Activated CD8-positive, alpha-beta memory T cell treated with anti-CD3 and anti-CD28 coated beads for 1 hour (primary cell): ENCODE measurements at places on chromosomes 2 and 18.
A peak's percentile ranks its signal among the peaks of the same experiment; 100 is the strongest.

DNA sequence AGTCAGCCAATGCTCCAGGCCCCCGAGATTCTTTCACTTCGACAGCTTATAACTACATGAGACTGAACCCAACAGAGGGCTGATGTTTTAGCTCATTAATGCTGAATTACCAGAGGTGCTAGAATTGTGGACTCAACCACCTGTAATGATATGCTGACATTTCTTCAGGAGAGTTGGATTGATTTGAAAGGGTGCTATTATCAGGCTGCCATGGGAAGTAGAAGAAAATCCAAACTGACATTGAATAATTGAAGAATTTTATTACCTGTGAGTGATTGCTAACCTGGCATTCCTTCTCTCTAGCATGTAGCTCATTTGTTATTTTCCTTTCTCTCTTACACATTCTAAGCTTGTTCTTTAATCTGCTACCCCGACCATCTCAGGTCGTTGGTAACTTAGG is 488.8 kb downstream of the PID1 start:
- no peak for DNase-seq

GRCh38 chr2:109727929-109728447 is 66.1 kb upstream of the RGPD5 start:
- DNase-seq: no peak

DNA sequence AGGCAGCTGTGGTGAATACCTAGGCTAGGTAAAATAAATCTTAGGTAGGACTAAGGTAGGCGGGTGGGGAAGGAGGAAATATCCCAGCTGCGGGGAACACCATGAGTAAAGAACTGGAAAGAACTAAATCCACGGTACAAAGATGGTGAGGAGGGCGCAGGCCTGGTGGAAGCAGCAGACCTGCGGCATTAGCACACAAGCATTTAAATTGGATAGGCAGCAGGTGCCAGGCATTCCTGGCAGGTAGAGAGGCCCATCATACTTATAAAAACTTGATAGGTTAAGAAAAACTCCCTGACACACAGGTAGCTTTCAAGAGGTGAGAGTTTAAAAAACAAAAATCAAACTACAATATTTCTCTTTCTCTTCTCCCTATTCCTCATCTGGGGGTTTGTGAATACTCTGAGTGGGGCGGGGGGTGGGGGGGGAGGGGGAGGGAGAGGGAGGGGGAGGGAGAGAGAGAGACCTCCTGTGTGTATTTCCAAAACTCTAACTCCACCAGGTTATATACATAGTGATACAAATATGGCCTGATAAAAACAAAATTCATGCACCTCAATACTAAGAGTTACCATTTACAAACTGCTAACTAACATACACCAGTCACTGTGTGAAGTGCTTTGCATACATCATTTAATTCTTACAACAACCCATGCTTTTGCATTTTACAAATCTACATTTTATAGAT is 13.5 kb downstream of the AAK1 start:
- no peak for DNase-seq

DNA sequence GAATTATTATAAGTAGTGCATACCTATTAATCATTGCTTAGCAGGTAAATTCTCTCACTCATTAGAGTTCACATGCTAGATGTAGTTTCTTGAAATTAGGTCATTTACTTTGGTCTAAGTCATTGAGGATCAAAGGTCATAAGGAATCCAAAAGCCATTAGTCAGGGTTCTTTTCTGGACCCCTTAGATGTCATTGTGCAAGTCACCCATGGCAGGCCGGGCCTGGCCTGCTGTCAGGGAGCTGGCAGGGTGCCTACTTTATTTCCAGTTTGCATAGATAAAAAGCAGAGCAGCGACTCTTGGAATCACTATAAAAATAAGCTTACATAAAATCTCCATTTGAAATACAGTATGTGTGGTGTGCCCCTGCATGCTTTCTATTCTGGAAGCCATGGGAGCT is 91.3 kb downstream of the MEIS1 start:
- no peak for DNase-seq

GRCh38 chr2:231965102-231965501 is 3.6 kb downstream of the DIS3L2 start:
- no peak for DNase-seq

DNA sequence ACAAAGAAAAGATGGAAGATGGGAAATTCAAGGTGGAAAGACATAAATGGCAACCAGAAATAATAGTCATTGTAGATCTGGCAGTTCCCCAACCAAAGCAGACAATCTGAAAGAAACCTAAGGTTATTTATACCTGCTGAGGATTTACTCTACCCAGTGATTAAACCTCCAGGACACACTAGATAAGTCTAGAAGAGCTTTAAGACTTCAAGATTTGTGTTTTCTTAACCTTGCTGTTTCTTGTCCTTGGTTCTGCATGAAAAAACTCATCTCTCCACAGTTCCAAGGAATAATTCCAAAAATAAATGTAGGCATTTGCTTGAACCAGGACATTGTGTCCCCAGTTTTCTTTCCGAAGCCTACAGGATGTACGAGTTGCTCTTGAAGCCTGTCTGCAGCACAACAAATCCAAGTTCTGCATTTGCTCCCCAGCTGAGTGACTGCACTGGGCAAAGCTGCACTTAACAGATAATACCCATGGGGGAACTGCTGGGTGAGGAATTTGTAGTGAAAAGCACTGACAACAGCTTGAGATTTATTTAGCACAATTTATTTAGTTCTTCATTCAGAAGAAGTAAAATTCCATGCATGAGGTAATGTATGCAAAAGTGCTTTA is 19.8 kb downstream of the DTNA start:
- no peak for DNase-seq

- no peak for DNase-seq
Observed at GRCh38 chr2:239157771-239158170, 243.0 kb downstream of the HDAC4 start.

- no peak for DNase-seq
Observed at GRCh38 chr2:237486819-237487448, at the start of gene MLPH. Gene MLPH, plus strand, starts transcription at chr2:237487251. Its CDS starts 6,176 bp downstream, at chr2:237493427.

GRCh38 chr2:223282221-223282620 is 230.2 kb downstream of the KCNE4 start:
- no peak for DNase-seq

GRCh38 chr2:72896446-72896845 is 9.2 kb downstream of the SPR start:
- DNase-seq: no peak

DNA sequence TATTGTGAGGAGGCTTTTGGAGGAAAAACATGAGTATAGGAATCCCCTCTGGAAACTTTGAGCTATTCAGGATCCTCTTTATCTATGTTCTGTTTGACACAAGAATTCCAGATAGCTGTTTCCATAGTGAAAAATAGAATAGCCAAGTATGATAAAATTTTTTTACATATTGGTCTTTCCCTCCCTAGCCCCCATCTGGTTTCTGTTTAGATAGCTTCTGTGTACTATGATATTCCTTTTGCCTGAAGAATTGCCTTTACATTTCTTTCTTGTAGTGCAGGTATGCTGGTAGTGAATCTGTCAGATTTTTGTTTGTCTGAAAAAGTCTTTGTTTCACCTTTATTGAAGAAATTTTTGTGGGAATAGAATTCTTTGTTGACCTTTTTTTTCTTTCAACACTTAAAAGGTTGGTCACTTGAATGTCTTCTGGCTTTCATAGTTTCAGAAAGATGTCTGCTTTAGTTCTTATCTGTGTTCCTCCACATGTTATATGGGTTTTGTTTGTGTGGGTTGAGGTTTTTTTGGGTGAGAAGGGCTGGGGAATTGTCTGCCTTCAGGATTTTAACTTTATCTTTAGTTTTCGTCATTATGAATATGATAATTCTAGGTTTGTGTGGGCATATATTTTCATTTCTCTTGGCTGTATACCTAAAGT is 29.9 kb upstream of the FBLN7 start:
- DNase-seq: no peak

GRCh38 chr2:203782262-203782976 is 76.0 kb downstream of the CD28 start:
- peak; percentile 24 for DNase-seq

DNA sequence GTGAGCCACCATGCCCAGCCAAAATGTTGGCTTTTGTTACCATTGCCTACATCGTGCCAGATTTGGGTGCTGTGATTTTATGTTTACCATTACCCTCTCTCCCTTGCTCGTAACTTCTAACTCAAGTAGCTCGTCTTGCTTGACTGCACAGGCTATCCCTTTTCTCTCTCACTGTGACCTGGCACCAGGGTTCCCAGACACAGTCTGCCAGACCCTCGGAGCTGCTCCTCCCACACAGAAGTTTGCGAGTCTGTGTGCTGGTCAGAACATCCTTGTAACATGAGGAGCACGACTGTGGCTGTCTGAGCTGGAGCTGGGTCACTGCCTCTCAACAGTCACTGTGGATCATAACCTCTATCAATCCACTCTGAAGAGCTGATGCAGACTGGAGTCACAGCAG is 152.5 kb upstream of the ACKR3 start:
- no peak for DNase-seq

DNA sequence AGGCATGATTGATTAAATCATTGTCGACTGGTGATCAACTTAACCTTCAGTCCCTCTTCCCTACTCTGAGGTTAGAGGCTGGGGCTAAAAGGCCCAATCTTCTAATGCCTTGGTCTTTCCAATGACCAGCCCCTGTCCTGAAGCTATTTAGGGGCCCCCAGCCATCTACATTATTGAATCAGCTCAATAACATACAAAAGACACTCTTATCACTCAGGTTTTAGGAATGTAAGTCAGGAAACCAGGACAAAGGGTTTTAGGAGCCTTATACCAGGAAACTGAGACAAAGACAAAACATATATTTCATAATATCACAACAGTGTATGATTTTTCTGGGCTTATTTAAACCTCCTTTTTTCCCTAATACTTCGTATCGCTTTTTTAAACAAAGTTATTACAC is 198.6 kb downstream of the RNF152 start:
- DNase-seq: no peak

DNA sequence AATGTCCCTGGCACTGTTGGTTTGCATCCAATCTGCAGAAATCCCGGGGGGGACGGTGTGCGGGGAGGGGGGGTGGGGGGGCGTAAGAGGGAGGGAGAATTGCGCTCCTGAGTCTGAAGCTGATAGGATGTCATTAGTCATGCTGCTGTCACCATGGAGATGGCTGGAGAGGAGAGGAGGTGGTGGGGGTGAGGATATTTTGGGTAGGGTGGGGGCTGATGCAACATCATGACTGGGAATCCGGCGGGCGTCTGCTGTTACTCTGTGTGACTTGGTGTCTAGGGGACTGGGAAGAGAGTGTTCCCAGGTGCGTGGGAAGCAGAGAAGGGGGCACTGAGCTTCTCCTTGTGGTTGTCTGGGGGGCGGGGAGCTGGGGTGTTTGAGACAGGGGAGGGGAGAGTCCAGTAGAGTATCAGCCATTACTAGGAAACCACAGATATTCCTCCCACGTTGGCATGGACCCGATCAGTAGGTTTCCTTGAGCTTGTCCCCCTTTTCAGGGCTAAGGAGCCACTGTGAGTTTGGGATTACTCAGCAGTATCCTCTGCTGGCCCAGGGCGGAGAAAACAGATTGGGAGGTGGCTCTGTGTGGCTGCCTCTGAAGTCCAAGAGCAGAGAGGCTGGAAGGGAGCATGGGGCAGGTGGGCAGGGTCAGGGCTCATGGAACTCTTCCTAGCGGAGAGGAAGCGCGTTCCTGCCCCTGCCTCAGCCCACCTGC is 18.9 kb downstream of the TET3 start:
- no peak for DNase-seq

GRCh38 chr2:231674587-231675338 is 33.6 kb upstream of the PTMA start:
- DNase-seq: no peak

DNA sequence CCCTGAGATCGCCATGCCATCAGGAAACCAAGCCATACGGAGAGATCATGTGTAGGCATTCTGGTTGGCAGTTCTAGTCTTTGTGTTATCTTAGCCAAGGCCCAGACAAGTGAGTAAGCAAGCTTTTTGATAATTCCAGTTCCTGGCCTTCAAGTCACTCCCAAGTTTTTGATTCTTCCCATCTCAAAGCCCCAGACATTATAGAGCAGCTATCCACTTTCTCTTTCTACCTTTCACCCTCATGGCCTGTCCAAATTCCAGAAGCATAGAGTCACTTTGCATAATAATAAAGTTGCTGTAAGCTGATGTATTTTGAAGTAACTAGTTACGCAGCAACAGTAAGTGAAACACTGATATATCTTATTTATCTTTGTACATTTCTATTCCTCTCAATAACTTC is 26.8 kb upstream of the IL1RL1 start:
- no peak for DNase-seq

- no peak for DNase-seq
Observed at GRCh38 chr2:239621611-239622010, 220.8 kb upstream of the HDAC4 start.

- no peak for DNase-seq
Observed at GRCh38 chr2:32553829-32554432, 73.9 kb upstream of the TTC27 start.

DNA sequence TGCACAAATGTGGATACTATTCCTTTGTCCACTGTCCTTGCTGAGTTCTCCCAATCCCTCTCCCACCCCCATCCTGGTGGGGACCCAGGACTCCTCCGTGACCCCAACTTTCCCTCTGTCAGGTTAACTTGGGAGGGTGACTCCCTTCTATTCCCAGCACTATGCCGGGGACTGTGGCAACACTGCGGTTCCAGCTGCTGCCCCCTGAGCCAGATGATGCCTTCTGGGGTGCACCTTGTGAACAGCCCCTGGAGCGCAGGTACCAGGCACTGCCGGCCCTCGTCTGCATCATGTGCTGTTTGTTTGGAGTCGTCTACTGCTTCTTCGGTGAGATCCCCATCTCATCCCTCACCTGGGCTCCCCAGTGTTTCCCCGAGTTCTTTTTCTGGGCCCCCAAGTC is 739 bp downstream of the TMEM198 start:
- DNase-seq: no peak

- no peak for DNase-seq
Observed at GRCh38 chr2:45890819-45891218, 239.3 kb downstream of the PRKCE start.

GRCh38 chr2:45012733-45013132 is 3.5 kb upstream of the SIX2 start:
- no peak for DNase-seq

DNA sequence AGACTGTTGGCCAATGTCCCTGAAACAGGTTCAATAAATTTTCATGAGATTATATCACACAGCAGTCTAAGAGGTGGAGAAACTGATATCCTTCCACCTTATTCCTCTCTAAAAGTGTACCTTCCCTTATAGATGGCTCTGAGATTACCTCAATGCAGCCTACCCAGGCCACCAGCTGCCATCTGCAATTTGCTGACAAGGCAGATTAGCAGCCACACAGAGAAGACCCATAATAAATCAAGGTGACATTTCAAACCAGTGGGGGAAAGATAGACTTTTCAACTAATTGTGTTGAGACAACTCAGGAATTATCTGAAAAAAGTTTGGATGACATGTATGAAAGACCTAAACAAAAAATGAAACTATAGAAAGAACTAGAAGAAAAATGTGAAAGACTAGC is 43.2 kb downstream of the ZBTB7C start:
- no peak for DNase-seq

GRCh38 chr2:33531549-33532059 is 55.2 kb downstream of the RASGRP3 start:
- DNase-seq: no peak

GRCh38 chr2:128412181-128412871 is 93.7 kb upstream of the HS6ST1 start:
- DNase-seq: no peak
